ENCODE measurements at places on chromosomes 16 and 17.

DNA sequence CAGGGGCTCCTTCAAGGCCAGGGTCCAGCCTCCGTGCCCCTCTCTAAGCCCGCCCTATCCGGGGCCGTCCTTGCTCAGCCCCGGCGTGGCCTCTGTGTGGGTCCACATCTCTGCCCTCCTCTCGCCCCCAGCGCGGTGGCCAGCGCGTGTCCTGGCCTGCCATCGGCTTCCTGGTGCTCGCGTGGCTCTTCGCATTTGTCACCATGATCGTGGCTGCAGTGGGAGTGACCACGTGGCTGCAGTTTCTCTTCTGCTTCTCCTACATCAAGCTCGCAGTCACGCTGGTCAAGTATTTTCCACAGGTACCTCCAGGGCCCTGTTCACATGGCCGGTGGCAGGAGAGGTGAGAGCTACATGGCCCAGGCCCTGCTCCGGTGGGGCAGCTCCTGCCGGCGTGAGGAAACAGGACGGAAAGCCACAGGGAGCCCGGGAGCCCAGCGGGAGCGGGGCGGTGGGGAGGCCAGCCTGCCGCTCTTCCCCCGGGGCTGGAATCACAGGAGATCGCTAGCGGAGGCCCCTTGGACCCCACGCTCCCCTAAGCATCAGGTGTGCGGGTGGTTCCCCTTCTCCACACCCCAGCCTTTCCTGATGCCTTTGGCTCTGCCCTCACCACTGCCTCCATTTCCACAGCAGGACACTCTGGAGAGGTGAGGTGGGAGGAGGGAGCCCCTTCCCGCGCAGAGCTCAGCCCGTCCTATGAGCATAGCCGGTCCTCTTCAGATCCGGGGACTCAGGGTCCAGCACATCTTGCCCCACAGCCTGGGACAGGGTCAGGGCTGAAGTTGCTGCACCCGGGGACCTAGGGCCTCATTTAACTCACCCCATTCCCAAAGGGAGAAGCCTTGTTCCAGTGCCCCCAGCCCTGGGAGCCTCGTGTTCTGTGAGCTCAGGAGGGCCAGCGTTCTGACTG, 10.2 kb downstream of the TAX1BP3 start:
- DNase-seq = no peak

DNA sequence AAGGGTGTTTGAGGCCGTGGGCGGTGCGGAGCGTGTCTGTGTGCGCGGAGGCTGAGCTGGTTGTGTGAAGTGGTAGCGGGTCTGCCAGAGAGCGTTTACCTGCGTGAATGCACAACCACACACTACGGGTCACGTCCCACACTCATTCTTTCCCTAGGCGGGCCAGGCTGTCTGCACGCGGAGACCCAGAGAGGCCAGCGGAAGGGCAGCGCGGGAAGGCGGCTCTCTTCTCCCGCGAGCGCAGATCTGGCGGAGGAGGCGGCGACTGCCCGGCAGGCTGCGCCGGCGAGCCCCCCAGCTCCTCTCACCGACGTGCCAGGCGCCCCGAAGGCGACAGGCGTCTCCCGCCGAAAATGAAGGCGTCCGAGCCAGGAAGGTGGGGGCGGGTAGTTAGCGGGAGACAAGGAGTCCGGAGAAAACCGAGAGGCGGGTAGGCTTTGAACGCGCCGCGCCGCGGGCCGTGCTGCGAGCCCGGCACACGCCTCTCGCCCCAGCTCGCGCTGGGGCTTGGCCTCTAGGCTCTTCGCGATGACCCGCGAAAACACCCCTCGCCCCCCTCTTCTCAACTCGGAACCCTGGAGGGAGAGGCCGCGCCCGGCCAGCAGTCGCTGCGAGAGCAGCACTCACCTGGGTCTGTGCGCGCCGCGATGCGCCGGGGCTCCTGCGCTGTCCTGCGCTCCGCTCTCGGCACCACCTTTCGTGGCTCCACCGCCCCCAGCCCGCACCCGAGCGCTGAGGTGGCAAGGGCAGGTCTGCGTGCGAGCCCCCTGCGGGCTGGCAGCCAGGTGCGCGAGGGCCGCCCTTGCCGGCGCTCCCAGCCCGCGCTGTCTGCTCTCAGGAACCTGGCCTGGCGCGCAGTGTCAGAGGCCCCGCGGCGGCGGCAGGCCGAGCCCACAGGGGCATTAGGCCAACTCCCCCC, 2.0 kb upstream of the FOXF1 start:
- DNase-seq = no peak

- DNase-seq = no peak
These were observed 96.2 kb downstream of the RAP1GAP2 start for GRCh38 chr17:2892305-2892971.

GRCh38 chr17:17481860-17482259, 5.1 kb downstream of the MED9 start:
- no peak for DNase-seq

DNA sequence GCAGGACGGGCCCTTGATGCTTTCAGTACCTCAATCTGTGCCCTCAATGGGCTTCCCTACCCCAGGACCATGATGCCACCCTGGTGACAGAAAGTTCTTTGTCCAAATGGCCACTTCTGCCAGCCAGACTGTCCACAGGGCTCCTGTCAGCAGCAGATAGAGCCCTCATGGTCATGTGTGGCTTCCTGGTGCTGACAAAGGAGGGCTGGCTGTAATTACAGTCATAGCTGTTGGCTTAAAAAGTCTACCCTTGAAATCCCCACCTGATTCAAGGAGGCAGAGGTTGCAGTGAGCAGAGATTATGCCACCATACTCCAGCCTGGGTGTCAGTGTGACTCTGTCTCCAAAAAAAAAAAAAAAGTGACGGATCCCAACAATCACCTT, 3.3 kb downstream of the TRPV2 start:
- no peak for DNase-seq

- no peak for DNase-seq
These were observed 26.3 kb downstream of the TANGO6 start for GRCh38 chr16:68869492-68870088.

- DNase-seq = no peak
These were observed 29.5 kb upstream of the PIK3R6 start for GRCh38 chr17:8896641-8897635.

DNA sequence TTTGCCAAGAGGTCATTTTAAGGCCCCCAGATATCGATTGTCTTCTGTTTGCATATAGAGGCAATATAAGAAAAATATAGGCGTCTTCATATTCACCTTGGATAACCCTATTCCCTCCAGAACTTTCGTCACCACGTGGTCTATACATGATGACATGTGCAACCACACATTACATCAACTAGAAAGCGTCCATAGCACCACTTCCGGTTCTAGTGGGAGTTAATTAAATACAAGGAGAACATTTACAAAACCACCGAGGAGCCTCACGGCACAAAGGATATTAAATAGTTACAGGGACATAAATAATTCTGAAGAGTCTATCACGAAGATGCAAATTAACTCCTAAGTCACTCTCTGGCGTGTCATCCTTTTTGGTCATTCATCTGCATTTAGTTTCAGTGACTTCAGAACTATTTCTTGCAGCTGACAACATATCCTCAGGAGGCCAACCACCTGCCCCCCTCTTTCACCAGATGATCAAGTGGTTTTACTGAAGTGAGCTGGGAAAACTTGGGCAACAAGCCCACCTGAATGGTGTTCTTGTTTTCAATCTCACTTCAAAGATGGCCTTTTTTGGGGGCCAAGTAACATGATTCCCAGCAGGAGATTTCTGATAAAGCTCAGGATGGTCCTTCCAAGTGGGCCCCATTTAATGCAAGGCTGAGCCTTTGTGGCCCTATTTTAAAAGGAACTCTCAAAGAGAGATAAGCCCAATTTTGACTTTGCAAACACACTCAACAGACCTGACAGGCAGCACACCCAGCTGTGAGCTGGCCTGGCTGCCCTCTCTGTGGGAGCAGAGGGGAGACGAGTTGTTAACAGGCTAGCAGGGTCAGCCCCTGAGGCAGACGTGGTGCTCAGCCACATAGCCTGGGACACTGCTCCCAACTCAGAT, 15.3 kb downstream of the CMTM3 start:
- no peak for DNase-seq

DNA sequence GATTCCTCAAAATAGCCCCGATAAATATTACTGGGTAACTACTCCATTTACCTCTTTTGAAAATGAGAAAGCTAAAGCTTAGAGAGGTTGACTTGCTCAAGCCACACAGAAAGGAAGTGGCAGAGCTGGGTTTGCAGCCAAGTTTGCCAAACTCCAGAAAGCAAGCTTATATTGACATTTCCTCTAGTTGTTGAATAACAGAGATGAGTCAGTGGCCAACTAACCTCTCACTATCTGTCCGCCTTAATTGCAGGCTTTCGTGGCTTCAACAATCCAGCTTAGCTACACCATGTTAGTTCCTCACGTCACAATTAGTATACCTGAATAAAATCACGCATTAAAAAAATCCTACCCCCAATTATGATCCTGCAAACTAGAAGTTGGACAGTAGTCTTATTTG, 151.7 kb downstream of the CNTNAP4 start:
- DNase-seq = no peak

GRCh38 chr16:778909-779527, 9.2 kb downstream of the RPUSD1 start:
- no peak for DNase-seq

DNA sequence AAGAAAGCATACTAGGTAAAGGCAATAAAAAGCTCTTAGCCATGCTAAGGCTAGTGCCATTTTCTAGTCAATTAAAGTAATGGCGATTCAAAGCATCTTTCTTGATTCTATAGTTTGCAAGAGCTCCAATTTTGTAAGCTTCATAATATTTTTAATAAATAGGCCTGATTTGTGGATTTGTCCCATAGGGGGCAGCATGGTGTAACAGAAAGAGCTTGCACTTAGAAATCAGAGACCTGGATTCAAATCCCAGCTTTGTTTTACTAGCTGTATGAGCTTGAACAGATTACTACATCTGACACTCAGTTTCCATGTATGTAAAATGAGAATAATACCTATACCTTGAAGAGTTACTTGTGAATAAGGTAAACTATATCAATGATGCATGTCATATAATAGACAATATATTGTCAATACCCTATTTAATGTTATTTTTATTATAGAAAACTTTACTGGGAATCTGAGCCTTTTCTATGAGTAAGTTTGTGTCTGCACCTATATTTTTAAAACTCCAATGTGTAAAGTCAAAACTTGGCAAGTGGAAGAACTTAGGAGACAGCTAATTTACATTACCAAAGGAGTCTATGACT, 93.6 kb upstream of the NOG start:
- DNase-seq = peak; percentile 8
